ENCODE measurements at places on chromosomes 1 and 21.

DNA sequence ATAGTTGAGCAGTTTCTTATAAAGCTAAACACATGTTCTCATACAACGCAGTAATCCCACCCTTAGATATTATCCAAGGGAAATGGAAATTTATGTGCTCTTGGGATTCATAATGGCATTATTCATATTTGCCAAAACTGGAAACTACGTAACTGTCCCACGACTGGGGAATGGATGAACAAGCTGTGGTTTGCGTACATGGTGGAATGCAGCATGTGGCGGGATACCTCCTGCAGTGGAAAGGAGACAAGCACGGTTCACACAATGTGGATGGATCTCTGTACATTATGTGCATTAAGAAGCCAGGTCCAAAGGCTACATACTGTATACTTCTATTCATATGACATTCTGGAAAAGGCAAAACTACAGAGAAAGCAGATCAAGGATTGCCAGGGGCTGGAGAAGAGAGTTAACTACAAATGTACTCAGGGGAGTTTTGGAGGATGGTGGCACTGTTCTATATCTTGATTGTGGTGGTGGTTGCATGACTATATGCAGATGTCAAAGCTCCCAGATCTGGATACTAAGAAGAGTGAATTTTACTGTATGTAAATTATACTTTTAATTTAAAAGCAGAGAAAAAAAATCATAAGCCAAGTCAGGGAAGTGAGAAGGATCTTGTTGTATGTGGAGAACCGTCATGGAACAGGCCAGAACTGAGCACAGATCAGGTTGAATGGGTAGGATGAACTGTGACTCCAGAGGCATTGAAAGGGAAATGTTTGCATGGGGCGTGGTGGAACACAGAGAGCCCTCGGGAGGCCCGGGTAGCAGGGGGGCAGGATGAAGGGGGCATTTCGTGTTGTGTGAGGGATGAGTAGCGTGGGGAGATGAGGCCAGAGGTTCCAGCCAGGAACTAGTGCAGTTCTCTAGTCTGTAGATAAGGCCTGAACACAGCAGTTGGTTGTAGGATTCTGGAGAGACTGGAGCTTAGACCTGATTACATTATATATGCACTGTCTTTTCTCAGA lies 90.7 kb downstream of the GALNT2 start:
- no peak for DNase-seq

- DNase-seq = no peak
Measured at GRCh38 chr1:178411756-178412399, 84.9 kb downstream of the CLEC20A start.

- no peak for DNase-seq
Measured at GRCh38 chr1:169184812-169185211, 78.3 kb downstream of the ATP1B1 start.

- DNase-seq = no peak
Measured at GRCh38 chr21:40797891-40798290, 49.1 kb downstream of the DSCAM start.

GRCh38 chr1:43994794-43995790 lies 3.7 kb downstream of the CCDC24 start:
- DNase-seq = no peak

- DNase-seq = no peak
Measured at GRCh38 chr1:98681812-98682211, 20.3 kb downstream of the SNX7 start.

DNA sequence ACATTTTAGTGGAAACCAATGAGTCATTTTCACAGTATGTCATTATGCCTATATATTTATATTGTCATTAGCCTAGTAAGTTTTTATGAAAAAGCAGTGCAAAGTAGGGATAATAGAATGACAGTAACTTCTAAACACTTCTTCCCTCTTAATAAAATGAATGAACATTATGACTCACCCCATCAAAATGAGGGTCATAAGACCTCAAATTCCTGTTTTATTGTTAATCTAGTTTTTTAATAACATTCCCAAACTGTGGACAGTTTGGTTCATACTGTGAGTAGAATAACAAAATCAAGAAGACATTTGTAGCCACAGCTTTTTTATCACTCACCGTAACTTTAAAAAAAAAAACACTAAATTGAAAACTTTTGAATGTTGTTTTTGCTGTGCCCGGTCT lies 160.5 kb downstream of the LRRC40 start:
- no peak for DNase-seq

GRCh38 chr1:145777357-145778145 lies 46.3 kb downstream of the RNF115 start:
- DNase-seq = no peak

- DNase-seq = no peak
Measured at GRCh38 chr1:2049225-2049717, 940 bp upstream of the PRKCZ start.

Measured in Jurkat, Clone E6-1 (cell line).